ENCODE measurements at places on chromosomes 3 and 15. TPM values are rescaled to one million over a fixed set of nuclear protein-coding genes. Genes with fewer than 3 reads are reported as not detected.
A peak's percentile ranks its signal among the peaks of the same experiment; 100 is the strongest.

GRCh38 chr3:198079771-198080520 is 119.9 kb downstream of the LMLN start:
- DNase-seq: no peak

- no peak for DNase-seq
Observed at GRCh38 chr3:197019535-197019934, 10.1 kb downstream of the MELTF start.

- no peak for DNase-seq
Observed at GRCh38 chr3:160973067-160973809, 131.9 kb downstream of the B3GALNT1 start.

- DNase-seq: no peak
Observed at GRCh38 chr15:91199511-91199910, 99.5 kb downstream of the SV2B start.

DNA sequence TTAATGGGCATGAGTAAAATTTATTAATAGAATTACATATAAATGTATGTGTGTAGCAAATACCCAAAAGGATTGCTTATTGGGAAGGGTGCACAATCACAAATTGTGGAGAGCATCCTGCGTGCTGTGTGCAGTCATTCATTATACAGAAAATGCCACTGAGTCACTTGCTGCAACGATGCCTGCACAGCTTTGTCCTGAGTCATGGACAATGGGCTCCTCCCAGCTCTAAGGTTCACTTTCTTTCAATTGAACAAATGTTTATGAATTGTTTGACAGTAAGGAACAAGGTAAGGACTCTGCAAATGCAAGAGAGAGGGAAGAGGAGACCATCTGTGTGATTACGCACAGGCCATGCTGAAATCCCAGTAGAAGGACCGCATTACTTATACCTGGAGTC is 18.7 kb downstream of the CFAP161 start:
- DNase-seq: no peak

- no peak for DNase-seq
Observed at GRCh38 chr3:37137516-37137915, 36.9 kb downstream of the LRRFIP2 start.

GRCh38 chr3:34382859-34383258 is 584.4 kb downstream of the PDCD6IP start:
- no peak for DNase-seq

DNA sequence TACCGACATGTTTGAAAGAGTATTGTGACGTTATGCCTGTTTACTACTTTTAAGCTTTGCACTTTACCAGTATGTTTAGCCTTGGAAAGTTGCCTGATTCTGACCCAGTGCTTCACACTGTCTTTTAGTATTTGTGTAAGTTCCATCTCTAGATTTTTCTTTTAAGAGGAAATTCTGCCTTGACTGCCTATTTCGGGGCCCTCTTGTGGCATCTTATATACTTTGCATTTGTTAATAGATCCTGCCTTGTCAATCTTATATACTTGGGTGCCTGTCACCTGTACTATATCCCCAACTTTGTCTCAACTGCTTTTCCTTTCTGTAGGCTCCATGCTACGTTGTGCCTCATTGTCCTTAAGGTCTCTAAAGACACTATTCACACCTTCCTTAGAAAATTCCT is 244.6 kb downstream of the STXBP5L start:
- DNase-seq: no peak

GRCh38 chr15:99732124-99732750 is 1.0 kb downstream of the LYSMD4 start:
- peak; percentile 50 for DNase-seq

GRCh38 chr15:65177901-65178300 is 7.2 kb downstream of the CLPX start:
- DNase-seq: no peak

- DNase-seq: no peak
Observed at GRCh38 chr3:10361375-10361774, 40.5 kb upstream of the SEC13 start.

DNA sequence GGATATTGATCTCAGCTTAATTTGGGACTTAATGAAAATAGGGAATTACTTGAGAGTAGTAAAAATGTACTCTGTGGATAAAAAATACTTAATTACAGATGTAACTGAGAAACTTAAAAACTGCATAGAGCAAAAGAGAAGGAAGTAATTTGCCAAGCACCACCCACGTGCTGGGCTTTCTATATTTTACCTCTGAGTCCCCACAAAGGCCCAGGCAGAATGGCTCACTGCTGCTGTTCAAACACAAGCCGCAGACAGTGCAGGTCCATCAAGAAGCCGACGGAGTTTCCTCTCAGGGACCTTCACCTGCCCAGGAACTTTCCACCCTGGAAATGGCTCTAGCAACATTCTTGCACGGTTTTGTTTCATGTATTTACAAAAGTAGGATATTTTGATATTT is 77.2 kb upstream of the TRPM1 start:
- DNase-seq: no peak

GRCh38 chr3:60289341-60290121 is 961.7 kb downstream of the FHIT start:
- no peak for DNase-seq

GRCh38 chr3:43783987-43784639 is 93.4 kb downstream of the ABHD5 start:
- DNase-seq: no peak

- DNase-seq: no peak
Observed at GRCh38 chr3:194933465-194933864, 247.8 kb downstream of the FAM43A start.

DNA sequence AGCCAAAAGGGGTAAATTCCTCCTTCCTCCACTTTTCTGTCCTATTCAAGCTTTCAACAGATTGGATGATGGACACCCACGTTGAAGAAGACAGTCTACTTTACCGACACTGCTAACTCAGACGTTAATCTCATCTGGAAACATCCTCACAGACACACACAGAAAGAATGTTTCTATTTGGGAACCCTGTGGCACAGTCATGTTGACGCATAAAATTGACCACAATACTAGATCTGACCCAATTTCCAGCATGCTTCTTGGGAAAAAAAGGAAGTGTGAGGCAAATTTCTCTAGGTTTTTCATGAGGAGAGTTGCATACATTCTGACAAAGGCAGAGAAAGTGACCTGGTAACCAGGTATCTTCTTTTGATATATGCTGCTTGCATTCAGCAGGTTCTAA is 594.1 kb downstream of the FGF12 start:
- DNase-seq: no peak

DNA sequence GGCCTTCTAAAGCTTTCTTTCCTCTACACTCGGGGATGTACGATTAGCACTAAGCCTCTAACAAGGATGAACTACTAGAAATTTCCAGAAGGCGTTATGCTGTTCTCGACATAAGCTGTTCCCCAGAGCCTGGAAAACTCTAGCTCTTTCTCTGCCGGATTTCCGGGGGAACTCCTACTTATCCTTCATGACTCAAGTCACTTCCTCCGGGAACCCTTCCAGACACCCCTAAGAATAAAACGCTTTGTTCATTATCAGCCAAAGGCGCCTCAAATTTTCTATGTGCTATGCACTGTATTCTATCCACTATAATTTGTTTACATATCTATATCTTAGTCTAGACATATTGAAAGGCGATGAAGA is 455 bp upstream of the SNAP23 start:
- DNase-seq: peak; percentile 76

GRCh38 chr3:46849045-46849631 is 14.1 kb downstream of the MYL3 start:
- DNase-seq: no peak

- DNase-seq: no peak
Observed at GRCh38 chr15:48634893-48635292, 10.6 kb downstream of the FBN1 start.

GRCh38 chr15:40365016-40365415 is 7.0 kb downstream of the DISP2 start:
- DNase-seq: no peak

GRCh38 chr15:51678096-51678495 is 3.2 kb upstream of the SCG3 start:
- DNase-seq: no peak

GRCh38 chr3:141275511-141275910 is 43.9 kb downstream of the PXYLP1 start:
- no peak for DNase-seq

PDCD7 gene
- 20.6 TPM for polyA plus RNA-seq

TMC3 gene
- polyA plus RNA-seq: 0.04 TPM

MESP1 gene
- polyA plus RNA-seq: 0.42 TPM

GOLGA6L4 gene
- 5.8 TPM for polyA plus RNA-seq

ROPN1 gene
- not detected for polyA plus RNA-seq

FSIP1 gene
- polyA plus RNA-seq: 0.11 TPM

CCDC39 gene
- polyA plus RNA-seq: not detected

CACNA2D3 gene
- polyA plus RNA-seq: 3.2 TPM

Measured in muscle of arm (tissue), 14 donors.